NCI-H2171 (cell line): ENCODE measurements at places on chromosomes 12 and 14.
A peak's percentile ranks its signal among the peaks of the same experiment; 100 is the strongest.

DNA sequence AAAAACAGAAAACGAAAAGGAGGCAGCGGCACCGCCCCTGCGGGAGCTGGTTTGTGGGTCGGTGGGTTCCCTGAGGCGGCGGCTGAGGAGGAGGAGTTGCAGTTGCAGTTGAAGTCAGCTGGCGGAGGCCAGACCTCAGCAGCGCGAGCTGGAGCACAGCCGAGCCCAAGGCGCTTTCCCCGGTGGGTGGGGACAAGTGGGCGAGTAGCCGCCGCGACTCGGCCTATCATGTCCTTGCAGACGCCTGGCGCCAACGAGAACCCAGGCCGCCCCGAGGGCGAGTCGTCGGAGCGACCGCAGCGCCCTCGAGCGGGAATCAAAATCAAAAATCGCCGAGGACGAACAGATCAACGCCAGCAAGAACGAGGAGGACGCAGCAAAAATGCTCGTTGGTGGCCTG, 12.7 kb upstream of the CLEC1A start:
- no peak for DNase-seq

GRCh38 chr14:36174767-36175424, 1.6 kb downstream of the PTCSC3 start:
- no peak for DNase-seq

- no peak for DNase-seq
These were observed 517.0 kb downstream of the KCNH5 start for GRCh38 chr14:62528296-62528695.

GRCh38 chr12:91287753-91288152, 105.1 kb upstream of the DCN start:
- no peak for DNase-seq

- DNase-seq: no peak
These were observed 46.5 kb upstream of the ABCC9 start for GRCh38 chr12:21987755-21988154.

DNA sequence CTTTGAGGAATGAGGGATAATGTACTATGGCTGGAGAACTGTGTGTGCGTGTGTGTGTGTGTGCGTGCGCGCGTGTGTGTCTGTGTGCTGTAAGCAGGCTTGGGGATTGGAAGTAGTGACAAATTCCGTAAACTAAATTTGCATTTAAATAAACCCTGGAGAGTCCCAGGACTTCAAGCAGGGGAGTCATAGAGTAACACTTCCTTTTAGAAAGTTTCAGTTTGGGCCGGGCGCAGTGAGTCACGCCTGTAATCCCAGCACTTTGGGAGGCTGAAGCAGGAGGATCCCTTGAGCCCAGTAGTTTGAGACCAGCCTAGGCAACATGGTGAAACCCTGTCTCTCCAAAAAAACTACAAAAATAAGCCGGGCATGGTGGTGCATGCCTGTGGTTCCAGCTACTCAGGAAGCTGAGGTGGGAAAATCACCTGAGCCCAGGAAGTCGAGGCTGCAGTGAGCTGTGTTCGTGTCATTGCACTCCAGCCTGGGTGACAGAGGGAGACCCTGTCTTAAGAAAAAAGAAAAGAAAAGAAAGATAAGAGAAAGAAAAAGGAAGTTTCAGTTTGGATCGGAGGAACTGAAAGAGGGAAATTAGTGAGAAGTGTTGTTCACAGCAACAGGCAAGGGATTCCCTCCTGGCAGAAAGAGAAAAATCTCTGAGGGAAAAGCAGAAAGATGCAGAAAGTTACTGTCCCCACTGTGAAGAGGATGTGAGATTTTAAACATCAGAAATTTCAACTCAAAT, 222.7 kb upstream of the SOX5 start:
- DNase-seq: no peak

GRCh38 chr14:31229009-31229408, 21.4 kb upstream of the HECTD1 start:
- no peak for DNase-seq

GRCh38 chr12:53484686-53485575, 14.3 kb downstream of the MAP3K12 start:
- DNase-seq: no peak

GRCh38 chr12:48954841-48955501, 2.3 kb downstream of the ARF3 start:
- DNase-seq: no peak

GRCh38 chr12:54028314-54029201, at the start of gene HOXC6:
Gene HOXC6 (plus strand): TSS chr12:54028440. CDS start chr12:54028522, 82 bp downstream.
- peak; percentile 11 for DNase-seq

- no peak for DNase-seq
These were observed 60.8 kb upstream of the EEA1 start for GRCh38 chr12:92989715-92990484.

DNA sequence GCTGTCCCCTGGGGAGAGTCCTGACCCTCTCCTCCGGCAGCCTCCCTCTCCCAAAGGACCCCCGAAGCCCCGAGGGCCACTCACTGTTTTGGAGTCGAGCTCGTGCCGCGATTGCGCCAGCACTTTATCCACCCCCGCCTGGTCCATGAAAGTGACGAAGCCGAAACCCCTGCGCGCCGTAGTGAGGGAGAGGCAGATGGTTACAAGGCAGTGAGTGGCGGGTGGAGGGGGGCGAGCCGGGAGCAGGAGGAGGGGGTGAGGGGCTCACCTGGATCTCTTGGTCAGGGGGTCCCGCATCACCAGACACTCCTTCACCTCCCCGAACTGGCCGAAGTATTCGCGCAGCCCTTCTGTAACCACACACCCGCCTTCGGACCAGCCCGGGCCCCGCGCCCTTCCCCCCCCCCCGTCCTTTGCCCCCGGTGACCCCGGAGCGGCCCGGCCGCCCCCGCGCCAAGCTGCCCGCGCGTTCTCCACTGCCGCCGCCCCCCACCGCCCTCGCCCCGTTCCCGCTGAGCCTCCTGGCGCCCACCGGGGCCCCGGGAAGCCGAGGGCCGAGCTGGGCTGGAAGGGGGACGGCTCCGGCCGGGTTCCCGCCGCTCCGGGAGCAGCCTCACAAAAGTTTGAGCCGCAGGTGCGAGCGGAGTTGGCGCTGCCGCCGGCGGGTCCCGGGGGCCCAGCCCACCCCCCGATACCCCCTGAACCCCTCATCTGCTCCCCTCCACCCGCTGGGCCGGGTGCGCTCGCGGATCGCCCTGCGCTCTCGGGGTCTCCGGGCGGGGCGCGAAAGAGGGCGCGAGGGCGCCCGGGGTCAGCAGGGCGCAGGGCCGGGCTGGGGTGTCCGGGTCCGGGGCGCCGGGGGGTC, 808 bp downstream of the MSI1 start:
- peak; percentile 28 for DNase-seq

DNA sequence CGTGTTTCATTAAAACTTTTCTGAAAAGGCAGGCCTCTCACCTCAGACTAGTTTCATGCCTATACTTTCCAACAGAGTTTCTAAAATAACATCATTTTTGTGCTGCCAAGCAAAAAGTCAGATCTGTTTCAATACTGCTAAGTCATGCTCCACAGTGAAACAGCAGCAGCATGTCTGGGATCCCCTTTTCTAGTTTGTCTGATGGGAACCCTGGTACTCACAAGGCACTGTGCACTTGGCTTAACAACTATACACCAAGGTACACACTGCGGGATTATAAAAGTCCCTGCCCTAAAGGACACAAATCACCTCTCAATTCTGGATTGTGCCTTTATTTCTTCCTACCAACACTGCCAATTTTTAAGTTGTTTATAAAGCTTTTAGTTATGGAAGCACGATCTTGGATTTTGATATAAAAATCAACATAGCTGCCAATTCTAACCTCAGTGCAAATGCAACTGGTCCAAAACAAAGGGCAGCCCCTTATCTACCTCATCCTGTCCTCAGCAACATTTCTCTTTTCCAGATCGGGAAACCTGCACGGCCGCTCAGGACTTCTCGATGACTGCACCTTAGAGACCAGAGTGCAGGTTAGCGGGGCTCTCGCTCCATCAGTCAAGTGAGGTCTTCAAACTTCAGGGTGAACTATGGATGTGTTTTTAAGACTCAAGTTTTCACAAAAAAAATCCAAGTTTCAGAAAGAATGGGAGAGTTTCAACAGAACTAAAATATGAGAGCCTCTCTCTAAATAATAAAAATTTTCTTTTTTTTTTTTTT, 1.7 kb upstream of the EIF5 start:
- no peak for DNase-seq

DNA sequence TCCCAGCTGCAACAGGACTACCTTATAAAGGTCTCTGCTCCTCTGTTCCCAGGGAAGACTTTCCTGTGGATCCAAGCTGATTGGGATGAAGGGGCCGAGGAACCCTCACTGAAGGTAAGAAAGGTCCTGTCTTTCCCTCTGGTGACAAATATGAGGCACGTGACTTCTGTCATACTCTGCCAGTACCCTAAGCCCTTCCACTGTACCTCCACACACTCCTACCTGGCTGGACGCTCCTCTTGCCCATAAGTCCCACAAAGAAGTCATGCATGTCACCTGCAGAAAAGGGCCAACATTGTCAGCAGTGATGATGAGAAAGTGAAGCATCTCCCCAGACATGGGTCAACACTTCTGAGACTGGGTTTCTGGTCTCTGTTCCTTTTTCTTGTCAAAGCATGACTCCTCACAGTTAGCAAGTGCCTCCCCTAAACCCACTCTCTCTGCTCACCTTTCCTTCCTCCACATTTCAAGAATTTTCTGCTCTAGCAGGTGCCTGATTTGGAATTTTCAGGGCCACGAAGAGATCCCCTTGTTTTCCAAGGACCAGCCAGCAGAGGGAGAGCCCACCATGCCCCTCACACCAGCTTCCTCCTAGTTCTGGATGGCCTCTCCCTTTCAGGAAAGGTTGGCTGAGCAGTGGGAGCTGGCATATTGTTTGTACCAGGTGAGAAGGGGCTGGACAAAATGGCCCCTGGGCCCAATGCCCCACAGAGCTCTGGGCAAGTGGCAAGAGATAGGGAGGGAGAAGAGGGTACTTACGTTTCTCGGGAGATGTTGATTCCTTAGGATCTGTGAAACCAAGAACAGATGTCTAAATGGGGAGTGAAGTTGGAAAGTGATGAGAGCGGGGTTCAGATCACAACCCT, 3.5 kb downstream of the TAC3 start:
- no peak for DNase-seq

DNA sequence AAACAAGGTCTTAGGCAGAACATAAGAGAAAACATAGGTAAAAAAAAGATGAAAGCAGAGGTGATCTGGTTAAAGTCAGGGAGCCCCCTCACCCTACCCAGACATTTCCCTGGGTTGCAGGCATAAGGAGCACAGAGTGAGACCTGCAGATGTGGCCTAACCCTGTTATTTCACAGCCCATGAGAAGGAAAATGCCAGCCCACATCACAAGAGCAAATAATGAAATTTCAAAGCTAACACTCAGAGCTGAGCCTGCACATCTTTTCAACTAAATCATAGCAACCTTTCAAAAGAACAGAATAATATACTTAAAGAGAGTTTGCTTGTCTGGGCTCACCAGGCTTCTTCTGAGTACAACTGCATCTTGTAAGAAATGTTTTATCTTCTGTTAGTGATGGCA, 295.4 kb downstream of the RPAP3 start:
- no peak for DNase-seq

DNA sequence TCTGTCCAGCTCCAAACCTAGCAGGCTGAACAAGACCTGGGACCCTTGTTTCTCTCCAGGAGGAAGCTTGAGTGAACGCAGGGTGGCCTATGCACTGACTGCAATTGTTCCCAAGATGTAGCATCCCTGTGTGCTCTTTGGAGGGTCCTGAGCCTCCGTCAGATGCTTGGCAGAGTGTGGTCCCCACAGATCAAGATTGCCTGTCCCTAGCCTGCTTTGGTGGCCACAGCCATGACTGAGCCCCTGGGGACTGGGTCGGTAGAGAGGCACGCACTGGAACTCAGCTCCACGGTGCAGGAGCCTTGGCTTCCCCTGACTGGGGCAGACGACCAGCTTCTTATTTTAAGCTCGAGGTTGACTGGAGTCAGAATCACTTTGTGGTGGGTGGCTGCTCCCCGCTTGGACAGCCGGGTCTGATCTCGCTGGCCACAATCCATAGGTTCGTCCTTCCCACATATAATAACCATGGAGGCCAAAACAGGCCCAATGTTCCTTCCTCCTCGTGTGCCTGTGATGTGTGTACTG, 97.8 kb downstream of the LGMN start:
- no peak for DNase-seq

GRCh38 chr14:91125271-91125660, 11.4 kb downstream of the DGLUCY start:
- DNase-seq: no peak

DNA sequence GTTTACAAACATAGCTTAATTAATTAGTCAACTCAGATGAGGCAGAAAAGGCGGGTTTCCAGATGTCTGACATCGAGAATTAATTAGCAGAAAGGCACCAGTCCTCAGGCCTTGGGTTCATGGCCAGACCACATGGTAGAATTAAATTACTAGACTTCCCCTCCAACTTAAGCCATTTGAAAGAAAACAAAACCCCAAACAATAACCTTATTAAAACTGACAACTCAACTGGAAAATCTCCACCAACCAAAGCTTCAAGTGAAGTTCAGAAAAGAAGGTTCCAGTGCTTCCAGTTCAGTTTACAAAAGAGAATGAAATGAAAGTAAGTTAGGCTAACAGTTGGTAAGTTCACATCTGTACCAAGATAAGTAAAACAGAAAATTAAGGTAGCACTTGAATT, 349.5 kb downstream of the GRIN2B start:
- DNase-seq: no peak

- DNase-seq: no peak
These were observed 171.1 kb upstream of the PRMT8 start for GRCh38 chr12:3319723-3320492.

DNA sequence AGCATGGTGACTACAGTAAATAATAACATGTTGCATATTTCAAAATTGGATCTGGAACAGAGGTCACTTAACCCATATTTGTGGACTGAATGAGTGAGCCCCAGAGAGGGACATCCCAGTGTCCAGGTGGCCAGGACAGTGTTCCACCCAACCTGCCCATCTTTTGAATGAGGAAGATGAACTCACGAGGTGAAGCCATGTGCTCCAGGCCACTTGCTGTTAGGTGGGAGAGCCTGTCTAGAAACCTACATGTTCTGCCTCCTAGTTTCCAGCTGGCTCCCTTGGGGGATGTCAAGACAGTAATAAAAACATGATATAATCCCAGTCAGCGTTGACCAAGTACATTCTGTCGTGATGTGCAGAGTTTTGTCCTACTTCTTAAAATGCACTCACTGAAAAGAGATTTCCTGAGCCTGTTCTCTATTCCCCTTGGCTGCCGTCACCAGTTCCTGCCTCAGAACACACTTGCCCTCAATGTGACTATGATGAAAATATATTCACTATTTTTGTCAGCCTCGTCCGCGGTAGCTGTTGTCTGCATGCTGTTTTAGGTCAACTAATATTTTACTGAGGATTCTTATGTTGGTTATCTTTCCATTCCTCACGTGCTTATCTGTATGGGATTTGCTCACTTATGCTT, 25.7 kb downstream of the TSPAN9 start:
- DNase-seq: no peak

GRCh38 chr12:77210724-77211123, 145.4 kb upstream of the E2F7 start:
- no peak for DNase-seq

DNA sequence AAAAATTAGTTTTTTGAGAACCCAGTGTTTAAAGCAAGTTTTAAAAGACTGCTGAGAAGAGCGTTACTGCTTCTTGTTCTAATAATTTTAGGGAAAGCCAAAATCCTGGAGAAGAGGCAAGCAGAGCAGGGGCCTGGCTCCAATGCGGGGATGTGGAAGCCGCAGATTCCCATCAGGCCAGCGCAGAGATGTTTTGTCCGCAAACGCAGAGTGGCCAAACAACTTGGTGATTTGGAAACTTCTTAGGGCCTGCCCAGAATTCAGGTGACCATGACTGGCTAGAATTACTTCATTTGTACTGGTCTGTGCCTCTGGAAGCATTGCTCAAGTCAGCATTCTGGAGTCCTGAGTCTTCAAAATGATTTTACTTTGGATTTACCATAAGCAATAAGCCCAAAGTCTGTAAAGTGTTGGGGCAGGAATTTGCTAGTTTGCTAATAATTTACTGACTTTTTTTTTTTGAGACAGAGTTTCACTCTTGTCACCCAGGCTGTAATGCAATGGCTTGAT, 208.4 kb downstream of the PPM1H start:
- no peak for DNase-seq
